Fibroblast of the aortic adventitia (primary cell): ENCODE measurements at places on chromosomes 11 and 22. TPM values are rescaled to one million over a fixed set of nuclear protein-coding genes. Genes with fewer than 3 reads are reported as not detected.

DNA sequence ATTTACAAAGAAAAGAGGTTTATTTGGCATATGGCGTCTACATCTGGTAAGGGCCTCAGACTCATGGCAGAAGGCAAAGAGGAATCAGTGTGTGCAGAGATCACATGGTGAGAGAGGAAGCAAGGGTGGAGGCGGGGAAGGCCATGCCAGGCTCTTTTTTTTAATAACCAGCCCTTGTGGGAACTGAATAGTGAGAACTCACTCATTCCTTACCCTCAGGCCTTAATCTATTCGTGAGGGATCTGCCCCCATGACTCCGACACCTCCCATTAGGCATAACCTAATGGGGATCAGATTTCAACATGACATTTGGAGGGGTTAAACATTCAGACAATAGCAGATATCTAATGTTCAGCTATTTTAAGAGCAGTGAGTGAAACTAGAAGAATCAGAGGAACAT, 55.7 kb downstream of the ATM start:
- peak; percentile 14 for DNase-seq

GRCh38 chr11:24155792-24156191, 341.1 kb upstream of the LUZP2 start:
- no peak for DNase-seq

DNA sequence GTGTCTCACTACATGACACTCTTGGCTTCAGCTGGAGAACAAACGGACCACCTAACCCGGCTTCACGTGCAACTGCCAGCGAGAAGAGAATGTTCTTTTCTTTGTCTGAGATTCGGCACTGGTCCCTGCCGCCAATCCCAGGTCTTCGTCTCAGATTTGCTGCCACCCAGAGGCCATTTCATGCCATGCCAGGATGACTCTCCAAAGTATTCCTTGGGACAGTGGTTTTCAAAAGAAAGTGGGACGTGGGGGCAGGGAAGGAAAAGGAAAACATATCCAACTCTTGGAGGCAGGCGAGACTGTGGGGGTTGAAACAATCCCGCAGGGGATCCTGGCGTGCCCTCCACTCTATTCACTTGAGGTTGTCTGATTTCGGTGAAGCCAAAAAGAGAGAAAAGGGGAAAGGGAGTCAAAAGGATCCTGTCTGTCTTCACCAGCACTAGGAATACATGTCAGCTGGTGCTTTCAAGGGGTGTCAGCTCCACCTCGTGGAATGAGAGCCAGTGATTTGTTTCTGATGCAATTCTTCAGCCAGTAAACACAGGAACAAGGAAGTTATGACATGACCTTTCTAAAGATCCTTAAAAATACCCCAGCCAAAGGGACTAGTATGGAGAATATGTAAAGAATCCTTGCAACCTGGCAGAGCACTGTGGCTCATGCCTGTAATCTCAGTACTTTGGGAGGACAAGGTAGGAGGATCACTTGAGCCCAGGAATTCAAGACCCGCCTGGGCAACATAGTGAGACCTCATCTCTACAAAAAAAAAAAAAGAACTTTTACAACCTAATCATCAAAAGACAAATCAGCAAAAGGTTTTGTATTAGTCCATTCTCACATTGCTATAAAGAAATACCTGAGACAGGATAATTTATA, 41.0 kb upstream of the APLNR start:
- peak; percentile 87 for DNase-seq

- no peak for DNase-seq
Measured at GRCh38 chr11:19979519-19979845, 180.8 kb downstream of the DBX1 start.

SLC17A6 gene
- not detected in 2 replicates for total RNA-seq

DNA sequence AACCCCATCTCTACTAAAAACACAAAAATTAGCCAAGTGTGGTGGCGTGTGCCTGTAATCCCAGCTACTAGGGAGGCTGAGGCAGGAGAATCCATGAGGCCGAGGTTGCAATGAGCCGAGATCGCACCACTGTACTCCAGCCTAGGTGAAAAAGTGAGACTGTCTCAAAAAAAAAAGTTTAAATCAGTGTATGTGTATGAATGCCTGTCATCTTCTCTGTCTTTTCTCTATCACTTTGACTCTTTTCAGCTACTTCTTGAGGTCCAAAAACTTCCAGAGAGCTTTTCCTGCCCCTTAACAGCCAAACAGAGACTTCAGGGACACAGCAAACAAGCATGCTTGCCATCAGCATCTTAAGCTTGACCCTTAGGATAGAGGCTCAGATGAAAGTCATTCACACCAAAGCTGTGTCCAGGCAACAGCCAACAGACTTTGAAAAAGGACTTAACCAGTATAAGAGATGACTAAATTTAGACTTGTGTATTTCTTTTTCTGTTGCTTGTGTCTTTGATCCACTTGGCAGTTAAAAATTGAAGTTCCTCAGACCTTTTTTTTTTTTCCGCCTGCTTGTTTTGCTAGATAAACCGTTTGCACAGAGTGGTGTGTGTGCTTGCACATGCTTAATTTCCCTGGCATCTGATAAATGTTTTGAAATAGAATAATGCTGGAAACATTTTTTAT, 151.9 kb downstream of the DBX1 start:
- peak; percentile 25 for DNase-seq

GRCh38 chr11:129292771-129293170, 82.9 kb upstream of the BARX2 start:
- no peak for DNase-seq

FAM181B gene
- total RNA-seq: 0.25 TPM in 1 of 2 replicates, not detected in the other

THAP7 gene
- total RNA-seq: 20.0 and 21.8 TPM in 2 replicates

MMP27 gene
- 0.18 TPM in 1 of 2 replicates, not detected in the other for total RNA-seq

DNA sequence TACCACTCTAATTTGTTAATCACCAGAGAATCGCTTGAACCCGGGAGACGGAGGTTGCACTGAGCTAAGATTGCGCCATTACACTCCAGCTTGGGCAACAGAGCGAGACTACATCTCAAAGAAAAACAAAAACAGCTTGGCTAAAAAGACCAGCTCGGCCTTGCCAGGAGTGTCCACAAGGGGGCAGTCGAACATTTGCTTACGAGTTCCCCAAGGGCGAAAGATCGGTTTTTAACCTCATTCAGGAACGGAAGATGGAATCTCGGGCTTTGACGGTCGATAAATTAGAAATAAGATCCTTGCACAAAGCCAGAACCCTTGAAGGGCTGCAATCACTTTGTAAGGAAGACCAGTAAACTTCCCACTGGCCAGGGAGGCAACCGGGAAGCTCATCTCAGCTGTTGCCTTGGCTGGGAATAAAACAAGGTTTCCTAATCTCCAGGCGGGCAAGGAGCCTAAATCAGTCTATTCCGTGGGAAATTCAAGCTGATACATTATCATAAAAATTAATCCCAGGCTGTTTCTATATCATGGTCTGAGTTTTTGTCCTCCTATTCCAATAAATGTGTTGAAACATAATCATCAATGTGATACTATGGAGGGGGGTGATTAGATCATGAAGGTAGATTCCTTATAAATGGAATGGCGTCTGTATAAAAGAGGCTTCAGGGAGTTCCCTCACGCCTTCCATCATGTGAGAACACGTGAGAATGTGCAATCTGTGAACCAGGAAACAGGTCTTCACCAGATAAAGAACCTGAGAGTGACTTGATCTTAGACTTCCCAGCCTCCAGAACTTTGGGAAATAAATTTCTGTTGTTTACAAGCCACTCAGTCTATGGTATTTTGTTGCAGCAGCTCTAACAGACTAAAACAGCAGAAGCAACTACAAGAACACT, 14.9 kb upstream of the SLC29A2 start:
- DNase-seq: peak; percentile 90

DNA sequence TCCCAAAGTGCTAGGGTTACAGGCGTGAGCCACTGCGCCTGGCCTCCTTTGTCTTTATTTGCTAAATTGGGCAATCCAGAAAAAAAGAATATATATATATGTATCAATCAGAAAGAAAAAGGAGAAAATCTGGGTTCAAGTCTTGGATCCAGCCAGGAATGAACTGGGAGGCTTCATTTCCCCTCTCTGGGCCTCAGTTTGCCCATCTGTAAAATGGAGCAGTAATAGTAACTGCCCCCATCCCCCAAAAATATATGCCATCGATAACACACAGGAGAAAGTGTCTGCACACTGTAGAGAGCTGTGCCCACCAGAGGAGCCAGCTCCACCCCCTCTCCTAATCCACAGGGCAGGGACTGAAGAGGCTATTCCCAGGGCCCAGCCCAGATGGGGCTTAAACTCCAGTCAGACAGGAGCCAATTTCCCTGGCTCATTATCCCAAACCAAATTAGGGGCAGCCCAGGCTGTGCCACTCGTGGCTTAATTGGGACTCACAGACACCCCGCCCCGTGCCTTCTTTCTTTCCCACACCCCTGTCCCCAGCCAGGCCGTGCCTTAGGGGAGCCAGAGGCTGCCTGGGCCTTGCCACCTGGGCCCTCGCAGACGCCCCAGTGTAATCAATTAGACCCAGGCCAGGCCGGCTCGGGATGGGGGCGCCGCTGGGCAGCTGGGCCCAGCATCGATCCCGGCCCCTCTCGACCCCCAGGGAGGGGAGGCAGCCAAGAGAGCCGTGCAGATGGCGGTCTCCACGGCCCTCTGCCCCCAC, 171.5 kb downstream of the MN1 start:
- DNase-seq: no peak

DNA sequence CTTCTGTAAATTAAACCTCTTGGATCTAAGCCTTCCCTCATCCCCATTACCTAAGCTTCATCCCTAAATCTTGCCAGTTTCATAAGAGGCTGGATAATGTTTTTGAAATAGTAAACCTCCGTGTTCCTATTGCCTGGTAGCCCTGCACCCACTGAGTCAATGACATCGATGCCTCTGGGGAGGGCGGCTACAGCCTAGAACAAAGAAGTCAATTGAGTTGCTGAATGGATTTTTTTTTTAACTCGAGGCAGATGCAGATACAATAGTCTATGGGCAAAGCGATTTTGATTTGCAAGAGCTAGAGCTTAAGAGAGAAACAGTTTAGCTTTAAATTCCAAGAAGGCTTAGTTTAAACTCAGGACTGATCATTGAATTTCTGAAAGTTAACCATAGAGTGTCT, 121.3 kb downstream of the NECTIN1 start:
- no peak for DNase-seq

GRCh38 chr11:13249992-13250391, 27.6 kb upstream of the BMAL1 start:
- DNase-seq: no peak

OTOG gene
- total RNA-seq: not detected in 2 replicates

INS gene
- not detected in 2 replicates for total RNA-seq

- peak; percentile 87 for DNase-seq
Measured at GRCh38 chr11:59680287-59681154, 11.7 kb upstream of the PATL1 start.

DNA sequence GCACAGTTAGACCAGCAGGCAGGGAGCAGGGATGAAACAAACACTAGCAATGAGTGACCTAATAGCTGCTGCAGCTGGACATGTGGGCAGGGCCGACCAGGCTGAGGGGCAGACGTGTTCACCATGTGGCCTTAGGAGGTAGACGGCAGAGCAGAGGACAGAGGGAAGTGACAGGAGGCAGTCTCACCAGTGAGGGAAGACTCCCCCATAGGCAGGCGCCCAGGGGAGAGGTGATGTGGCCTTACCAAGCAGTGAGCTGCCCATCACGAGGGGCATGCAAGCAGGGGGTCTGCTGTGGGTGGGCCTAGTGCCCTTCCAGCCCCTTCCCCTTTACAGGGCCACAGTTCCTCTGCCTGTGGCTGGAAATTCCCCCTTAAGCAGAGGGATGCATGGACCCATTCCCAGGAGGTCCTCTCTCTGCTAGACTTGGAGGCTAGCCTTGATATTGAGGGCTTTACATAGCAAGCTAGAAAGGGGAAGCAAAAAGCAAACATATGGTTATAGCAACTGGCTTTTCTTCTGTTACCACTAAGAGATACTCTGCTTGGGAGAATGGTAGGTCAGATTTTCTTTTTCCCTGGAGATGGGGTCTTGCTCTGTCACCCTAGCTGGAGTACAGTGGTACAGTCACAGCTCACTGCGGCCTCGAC, 67.6 kb downstream of the MPPED1 start:
- DNase-seq: no peak

- DNase-seq: peak; percentile 33
Measured at GRCh38 chr22:21937041-21937820, 15.4 kb downstream of the PPM1F start.

- no peak for DNase-seq
Measured at GRCh38 chr11:24046731-24047130, 450.1 kb upstream of the LUZP2 start.

- DNase-seq: peak; percentile 36
Measured at GRCh38 chr22:50282361-50283155, 12.4 kb upstream of the MAPK11 start.
